NCI-H345 (cell line): ENCODE measurements at places on chromosomes 2 and 18.
A peak's percentile ranks its signal among the peaks of the same experiment; 100 is the strongest.

DNA sequence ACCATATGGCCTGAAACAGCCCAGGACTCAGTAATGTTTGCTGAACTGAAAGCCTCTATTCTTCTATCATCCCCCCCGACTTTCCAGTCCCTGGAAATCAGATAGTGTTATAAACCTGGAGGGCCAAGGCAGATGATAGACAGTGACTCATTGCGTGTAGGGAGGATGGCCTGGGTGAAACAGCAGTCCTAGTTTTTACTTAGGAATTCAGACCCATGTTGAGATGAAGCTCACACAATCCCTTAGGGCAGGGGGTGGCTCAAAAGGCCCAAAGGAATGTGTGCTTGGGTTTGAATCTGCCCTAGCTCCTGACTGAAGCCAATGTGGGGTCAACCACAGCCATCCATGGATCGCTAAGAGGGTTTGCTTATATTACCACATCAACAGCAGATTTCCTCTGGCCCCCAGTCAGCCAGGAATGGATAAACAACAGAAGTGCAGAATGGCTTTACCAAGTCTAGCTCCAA is 43.9 kb upstream of the STPG4 start:
- no peak for DNase-seq

- no peak for DNase-seq
These were observed 91.1 kb downstream of the EML6 start for GRCh38 chr2:54814389-54815147.

- no peak for DNase-seq
These were observed 19.6 kb downstream of the LDAH start for GRCh38 chr2:20803226-20803682.

- DNase-seq, result no peak
These were observed 213.4 kb downstream of the CDH20 start for GRCh38 chr18:61546590-61546989.

GRCh38 chr2:69807821-69808540 is 21.5 kb upstream of the GMCL1 start:
- DNase-seq, result no peak

GRCh38 chr2:237287872-237288271 is 126.1 kb downstream of the COL6A3 start:
- no peak for DNase-seq

DNA sequence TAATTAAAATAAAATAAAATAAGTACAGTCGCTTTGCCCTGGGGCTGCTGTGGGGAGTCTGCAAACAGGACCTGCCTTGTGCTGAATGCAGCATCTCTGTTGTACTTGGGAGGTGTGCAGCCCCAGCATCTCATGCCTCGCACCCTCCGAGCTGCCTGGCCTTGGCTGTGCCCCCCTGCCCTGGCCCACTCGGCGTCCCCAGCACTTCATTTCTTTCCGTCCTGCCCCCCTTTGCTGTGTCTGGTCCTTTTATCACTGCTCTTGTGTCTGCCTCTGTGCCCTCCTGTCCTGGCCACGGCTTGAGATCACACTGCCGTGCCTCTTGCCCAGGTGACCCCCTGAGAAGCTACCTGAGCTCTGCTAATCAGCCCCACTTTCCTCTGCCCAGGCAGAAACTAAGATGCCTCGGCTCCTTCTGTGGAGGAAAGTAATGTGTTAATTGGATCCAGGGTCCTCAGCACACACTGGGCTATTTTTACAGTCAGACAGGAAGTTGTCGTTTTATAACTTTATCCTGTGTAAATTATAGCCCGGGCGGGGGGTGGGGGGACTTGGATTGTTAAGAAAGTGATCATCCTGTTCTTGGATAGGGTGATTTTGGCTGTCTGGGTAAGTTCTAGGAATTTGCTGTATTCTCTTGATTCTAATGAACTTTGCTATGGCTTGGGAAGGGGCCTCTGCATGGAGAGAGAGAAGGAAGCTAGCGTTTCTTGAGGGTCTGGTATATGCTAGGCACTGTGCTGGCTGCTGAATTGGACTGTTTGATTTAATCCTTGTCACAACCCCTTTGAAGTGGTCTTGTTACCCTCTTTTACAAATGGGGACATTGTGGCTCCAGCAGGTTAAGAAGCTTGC is 69.4 kb downstream of the AGAP1 start:
- DNase-seq, result no peak

DNA sequence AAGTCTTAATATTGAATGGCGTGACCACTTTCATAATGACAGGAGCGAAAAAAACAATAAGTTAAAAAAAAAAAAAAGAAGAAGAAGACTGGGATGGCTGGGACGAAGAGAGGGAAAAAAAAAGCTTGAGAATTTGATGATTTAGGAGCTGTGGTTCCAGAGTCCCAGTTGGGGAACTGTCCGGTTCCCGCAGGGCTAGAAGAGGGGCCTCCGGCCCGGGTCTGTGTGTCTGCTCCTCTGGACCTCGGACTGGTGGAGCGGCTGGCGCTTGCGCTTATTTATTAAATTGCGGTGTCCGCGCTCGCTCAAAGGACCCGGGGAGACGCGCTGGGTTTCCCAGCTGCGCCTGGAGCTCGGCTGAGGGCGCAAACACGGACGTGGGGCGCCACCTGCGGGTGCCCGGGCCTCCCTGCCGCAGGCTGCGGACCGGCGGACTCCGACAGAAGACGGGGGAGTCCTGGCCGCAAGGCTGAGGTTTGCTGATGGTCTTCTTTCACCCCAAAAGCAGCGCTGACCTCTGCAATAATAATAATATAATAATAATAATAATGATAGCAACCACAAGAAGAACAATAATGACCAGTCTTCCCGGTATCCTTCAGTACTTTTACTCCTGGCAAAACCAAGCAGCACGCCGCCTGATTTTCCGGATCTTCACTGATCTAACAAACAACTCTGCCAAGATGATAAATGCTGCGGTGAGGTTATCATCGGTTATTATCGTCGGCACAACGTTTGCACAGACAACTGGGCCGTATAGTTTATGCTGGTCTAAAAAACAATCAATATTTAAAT is at the start of gene CBLN2:
Gene CBLN2 (minus strand): TSS at position 251 of the 795 bp plus-strand sequence. CDS start 2,182 bp downstream, outside the sequence.
- peak; percentile 91 for DNase-seq
